ENCODE measurements at places on chromosomes 5 and 9. TPM values are rescaled to one million over a fixed set of nuclear protein-coding genes. Genes with fewer than 3 reads are reported as not detected.

DNA sequence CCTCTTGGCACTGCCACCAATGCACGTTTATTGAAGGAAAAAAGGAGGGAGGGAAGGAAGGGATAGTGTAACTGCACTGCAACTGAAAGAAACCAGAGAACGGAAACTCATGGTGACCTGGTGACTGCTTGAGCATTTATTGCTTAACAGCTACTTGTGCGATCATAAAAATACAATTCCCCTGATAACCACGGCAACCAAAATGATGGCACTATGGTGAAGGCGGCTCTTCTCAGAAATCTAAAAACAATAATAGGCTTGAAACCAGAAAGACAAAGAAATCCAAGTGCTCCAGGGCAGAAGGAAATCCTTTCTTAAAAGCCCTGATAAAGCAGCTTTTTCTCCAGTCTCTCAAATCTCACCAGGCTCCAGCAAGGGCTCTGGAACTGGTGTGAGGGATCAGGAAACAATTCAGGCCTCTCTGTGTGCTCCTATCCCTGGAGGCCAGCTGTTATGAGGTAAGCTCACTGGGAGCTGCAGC, 1.9 kb downstream of the FBXO10 start:
- no peak for DNase-seq

Gene EIF4E1B
- not detected for total RNA-seq

Gene FGF10
- 12.8 TPM for total RNA-seq

GRCh38 chr5:42819745-42820144, 8.1 kb upstream of the SELENOP start:
- DNase-seq = no peak

Gene KCNN2
- total RNA-seq = 2.1 TPM

Gene ANKRD34B
- not detected for total RNA-seq

- DNase-seq = no peak
Observed at GRCh38 chr5:59146729-59147128, 563.9 kb downstream of the RAB3C start.

- no peak for DNase-seq
Observed at GRCh38 chr5:72159501-72159911, 52.2 kb downstream of the MAP1B start.

GRCh38 chr5:132300577-132301343, 6.6 kb downstream of the SLC22A4 start:
- no peak for DNase-seq

- DNase-seq = no peak
Observed at GRCh38 chr5:122882831-122883230, 37.4 kb downstream of the SNX24 start.

- no peak for DNase-seq
Observed at GRCh38 chr5:33488558-33489355, 48.0 kb downstream of the TARS1 start.

Gene MLANA
- total RNA-seq = not detected

Gene S100Z
- not detected for total RNA-seq

GRCh38 chr9:133467101-133467500, 7.3 kb downstream of the CACFD1 start:
- DNase-seq = no peak

GRCh38 chr9:22143799-22144625, 134.9 kb upstream of the CDKN2B start:
- no peak for DNase-seq

Gene HRCT1
- total RNA-seq = 7.2 TPM

DNA sequence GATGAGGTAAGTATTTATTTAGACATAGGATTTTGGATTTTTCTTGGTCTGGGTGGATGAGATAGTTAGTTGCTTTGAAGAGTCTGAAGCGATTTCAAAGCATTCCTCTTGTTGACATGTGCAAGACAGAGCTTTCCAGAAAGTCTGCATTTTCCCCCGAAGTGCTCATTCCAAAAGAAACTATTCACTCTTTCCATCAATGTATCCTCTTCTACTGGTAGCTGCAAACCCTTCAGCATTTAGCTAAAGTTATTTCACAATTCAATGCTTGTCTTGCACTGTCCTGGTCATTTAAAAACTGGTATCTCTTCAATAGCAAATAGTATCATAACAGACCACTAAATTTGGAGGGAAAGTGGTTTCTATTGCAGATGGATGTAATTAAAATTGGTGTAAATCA, 13.0 kb downstream of the NREP start:
- DNase-seq = no peak

Gene PDE8B
- 10.1 TPM for total RNA-seq

Gene SPATA31C1
- not detected for total RNA-seq
